ENCODE measurements at places on chromosomes 7 and 10.

GRCh38 chr7:121385800-121386179, 10.3 kb downstream of the FAM3C start:
- DNase-seq, result no peak

DNA sequence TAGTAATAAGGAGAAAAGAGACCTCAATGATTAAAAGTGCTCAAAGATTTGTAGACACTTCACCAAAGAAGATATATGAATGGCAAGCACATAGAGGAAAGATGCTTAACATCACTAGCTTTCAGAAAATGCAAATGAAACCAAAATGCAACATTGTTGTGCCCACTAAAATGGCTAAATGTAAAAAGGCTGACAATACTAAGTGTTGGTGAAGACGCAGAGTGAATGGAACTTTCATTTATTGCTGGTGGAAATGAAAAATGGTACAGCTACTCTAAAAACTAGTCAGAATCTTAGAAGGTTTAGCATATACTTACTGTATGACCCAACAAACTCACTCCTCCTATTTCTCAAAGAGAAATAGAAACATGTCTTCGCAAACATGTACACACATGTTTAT, 212.9 kb upstream of the PITRM1 start:
- DNase-seq, result no peak

DNA sequence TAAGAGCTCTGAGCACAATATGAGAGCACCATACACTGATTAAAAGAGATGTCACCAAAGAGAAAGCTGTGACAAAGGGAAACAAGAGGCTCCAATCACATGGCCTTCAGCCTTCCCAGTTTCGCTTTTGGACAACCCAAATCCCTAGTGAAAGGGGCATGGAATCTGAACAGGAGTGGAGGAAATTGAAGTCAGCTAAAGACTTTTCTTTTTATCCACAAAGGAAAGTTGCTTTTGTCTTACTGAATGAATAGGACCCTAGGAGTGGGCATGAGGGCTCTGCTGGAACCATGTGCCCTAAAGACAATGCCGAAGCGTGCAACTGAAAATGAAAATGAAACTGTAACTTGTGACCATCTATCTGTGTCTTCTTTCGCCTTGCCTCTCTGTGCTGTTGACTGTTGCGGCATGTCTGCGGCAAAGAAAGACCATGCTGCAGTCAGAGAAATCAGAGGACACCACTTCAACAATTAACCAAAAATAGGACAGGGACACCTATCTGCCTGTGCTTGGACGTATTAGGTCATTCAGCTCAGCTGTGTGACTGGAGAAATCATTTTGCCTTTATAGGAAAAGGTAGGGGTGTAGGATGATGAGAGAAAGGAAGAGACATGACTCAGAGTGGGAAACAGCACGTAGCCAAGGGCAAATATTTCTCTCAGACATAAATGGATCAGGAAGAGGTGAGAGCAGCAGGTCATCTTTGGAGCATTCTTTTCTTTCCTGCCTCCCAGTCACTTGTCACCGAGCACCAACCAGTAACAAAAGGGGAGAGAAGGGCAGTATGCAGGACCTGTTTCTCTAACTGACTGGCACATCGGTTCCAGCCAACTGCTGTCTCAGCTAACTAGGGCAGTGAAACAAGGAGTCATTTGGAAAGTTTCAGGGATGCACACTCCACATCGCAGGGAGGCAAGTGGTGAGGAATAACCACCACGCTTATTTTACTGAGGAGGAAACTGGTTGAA, 12.3 kb downstream of the CAV2 start:
- DNase-seq, result no peak

DNA sequence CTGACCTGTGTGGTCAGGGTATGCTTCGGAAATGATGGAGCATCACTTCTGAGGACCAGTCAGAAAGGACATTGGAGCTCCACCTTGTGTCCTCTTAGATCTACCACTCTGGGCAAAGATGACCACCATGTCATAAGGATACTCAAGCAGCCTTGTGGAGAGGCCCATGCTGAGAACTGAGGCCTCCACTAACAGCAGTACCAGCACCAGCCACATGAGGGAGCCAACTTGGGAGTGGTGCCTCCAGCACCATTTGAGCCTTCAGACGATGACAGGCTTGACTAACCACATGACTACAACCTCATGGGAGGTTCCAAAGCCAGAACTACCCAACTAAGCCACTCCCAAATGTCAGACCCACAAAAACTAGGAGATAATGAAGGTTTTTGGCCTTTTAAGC, 116.0 kb downstream of the NPTX2 start:
- DNase-seq, result peak; percentile 29

DNA sequence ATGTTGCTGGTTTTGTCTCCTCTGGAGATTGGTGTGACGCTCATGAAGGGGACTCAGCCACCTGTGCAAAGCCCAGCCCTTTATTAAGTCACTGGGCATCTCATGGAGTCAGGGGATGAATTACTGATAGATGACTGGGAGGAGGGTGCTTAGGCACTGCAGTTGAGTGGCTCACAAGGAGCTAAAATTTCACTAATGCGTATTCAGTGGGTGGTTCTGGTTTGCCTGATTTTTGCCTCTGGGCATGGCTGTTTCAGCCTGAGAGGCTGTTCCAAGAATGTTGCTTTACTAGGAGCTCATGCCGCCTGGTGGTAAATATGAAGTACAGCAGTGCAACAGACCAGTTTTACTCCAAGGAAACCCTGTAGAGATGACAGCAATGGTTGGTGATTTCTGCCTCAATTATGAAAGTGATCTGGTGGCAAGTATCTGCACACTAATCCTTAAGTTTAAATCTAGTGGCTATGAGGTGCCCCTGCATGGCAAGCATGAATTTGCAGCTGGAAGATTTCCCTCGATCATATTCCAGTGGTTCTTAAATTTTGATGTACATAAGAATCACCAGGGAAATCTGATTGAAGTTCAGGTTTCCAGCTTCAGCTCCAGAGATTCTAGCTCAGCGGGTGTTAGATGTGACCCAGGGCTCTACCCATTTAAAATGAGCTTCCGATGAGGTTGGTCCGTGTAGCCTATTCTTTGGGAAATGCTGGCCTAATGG, 19.9 kb downstream of the ACTA2 start:
- DNase-seq, result peak; percentile 19

DNA sequence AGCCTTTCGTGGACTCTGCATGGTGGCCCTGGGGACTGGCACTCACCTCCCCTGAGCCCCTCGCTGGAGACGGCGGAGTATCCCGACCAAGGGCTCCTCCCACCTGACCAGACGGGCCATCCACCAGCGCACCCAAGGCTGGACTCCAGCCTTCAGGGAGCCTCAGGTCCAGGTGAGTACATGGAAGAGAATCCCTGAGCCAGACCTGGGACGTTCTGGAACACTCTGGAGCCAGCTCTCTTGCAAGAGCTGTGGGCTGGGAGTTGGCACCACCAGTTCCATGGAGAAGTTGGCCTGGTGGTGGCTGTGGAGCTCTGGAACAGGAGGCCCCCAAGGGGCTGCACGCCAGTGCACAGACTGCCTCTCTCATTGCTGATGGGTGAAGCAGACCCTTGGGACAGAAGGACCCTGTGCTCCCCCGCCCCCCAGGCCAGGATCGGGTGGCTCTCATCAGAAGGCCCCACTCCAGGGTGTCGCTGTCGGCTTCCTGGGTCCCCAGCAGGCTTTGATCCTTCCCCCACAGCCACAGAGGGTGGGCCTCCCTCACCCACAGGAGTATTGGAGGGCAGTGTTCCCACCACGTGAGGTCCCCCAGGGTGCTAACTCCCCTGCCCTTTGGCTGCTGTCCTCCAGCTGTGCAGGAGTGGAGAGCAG, 189.9 kb downstream of the EBF3 start:
- DNase-seq, result no peak

GRCh38 chr10:121405096-121405495, 193.1 kb downstream of the FGFR2 start:
- DNase-seq, result no peak

- DNase-seq, result no peak
Measured at GRCh38 chr10:50501478-50501877, 122.3 kb downstream of the SGMS1 start.

All from stimulated activated CD4-positive, alpha-beta T cell treated with anti-CD3 and anti-CD28 coated beads, Interleukin-12 subunit alpha, Interleukin-12 subunit beta, amount 100 ng/mL, for 4 hours (primary cell).